NCI-H446 (cell line): ENCODE measurements at places on chromosomes 4 and X.

- DNase-seq = no peak
These were observed 80.0 kb downstream of the AREG start for GRCh38 chr4:74524985-74525384.

- DNase-seq = no peak
These were observed 5.0 kb downstream of the ARMCX5 start for GRCh38 chrX:102604327-102604726.

- no peak for DNase-seq
These were observed 259.1 kb downstream of the CAMK2D start for GRCh38 chr4:113502476-113502875.

DNA sequence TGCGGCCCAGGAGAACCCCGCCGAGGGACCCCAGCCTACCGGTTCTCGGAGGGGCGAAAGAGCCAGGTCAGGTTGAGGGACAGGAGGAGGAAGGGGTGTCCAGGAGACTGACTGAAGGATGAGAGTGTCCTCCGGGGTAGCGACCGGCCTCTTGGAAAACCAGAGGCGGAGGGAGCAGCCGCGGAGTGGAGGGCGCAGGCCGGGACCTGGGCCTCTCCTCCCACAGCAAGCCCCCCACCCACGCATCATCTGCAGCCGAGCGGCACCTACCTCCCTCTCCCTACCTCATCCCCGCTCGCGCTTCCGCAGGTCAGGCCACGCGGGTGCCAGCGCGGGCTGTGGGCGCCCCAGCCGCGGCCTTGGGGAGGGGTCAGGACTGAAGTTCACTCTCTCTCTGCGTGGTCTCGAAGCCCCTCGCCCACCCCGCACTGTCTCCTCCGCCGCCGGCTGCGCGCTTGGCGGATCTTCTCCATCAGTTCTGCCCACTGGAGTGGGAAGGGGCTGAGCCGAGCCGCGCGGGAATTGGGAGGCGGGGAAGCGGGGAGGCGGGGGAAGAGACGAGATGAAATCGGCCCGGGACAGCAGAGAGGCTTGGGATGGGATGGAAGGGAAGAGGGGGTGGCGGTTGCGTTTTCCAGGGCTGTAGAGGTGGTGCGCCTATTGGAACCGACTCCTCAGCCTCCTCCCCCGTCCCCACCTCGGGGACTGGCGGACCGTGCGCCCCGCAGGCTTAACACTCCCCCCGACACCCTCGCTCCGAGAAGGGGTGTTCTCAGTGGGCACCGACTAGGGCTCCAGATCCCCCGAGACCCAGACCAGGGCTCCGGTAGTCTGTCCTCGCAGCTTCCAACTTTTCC, 1.8 kb downstream of the NLGN4X start:
- no peak for DNase-seq

GRCh38 chr4:8850830-8851188, 20.8 kb downstream of the HMX1 start:
- no peak for DNase-seq

DNA sequence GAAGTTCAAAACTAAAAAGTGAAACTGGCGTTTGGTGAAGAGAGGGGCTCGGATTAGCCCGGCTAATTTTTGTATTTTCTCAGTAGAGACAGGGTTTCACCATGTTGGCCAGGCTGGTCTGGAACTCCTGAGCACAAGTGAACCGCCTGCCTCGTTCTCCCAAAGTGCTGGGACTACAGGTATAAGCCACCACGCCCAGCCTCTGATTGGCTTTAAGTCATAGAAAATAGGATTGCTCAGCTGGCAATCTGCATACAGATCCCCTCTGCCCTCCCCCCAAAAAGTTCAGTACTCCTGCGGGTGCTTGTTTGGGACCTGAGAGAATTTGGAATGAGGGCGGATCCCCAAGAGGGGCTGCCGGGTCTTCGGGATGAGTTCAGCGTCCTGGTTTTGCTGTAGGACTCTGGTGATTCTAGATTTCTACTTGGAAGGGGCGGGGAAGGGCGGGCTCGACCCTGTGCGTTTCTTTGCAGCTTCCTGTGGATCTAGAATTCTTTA, 537 bp upstream of the PRKX start:
- no peak for DNase-seq

DNA sequence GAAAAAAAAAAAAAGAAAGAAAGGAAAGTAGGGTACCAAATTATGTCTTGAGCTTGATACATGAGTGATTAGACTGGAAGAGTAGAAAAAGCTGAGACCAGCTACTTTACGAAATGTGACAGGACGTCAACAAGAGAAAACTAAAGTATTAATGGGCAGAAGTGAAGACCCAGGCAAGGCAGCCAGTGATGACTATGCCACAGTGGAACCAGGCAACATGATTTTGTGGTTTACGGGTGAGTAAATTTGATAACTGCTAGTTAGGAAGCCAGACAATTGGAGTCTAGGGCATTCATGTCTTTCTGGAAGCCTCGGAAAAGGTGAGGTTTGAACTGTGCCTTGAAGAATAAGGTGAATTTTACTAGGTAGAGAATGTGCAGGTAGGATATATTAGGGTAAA, 326.4 kb downstream of the TENM3 start:
- no peak for DNase-seq

GRCh38 chrX:21930986-21931385, 9.5 kb upstream of the SMS start:
- DNase-seq = no peak

GRCh38 chr4:915595-915994, 16.5 kb downstream of the GAK start:
- no peak for DNase-seq

DNA sequence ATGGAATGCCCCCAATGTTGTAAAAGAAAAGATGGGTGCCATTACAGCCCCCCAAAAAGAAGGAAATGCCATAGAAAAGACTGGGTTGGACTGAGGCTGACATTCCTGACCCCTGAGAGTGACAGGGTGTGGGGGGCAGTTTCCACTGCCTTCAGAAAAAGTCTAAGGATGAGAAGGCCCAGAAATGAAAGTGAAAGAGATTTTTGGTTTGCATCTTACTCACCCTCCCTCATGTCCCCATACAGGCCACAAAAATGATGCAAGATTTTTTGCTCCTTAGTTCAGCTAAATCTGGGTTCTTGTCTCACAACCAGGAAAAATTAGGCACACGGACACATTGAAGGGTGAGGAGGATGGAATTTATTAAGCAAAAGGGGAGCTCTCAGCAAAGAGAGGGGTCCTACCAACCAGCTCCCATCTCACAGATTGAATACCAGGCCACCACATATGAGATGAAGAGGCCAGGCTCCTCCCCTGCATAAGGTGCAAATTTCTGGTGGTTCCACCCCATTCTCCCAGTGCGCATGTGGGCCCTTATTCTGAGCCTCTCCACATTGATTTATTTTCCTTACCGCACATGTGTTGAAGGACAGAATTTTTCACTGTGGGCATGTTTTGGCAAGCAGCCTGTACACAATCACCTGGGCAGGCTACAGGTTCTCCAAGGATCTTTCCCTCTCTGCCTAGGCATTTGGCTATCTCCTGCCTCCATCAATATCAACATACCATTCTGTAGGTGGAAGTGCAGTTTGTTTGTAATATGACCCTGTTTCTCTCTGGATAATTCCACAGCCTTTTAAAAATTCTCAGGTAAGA, 18.8 kb downstream of the PPP4R3C start:
- DNase-seq = no peak

- DNase-seq = no peak
These were observed 188.4 kb downstream of the PALLD start for GRCh38 chr4:168685136-168685809.

DNA sequence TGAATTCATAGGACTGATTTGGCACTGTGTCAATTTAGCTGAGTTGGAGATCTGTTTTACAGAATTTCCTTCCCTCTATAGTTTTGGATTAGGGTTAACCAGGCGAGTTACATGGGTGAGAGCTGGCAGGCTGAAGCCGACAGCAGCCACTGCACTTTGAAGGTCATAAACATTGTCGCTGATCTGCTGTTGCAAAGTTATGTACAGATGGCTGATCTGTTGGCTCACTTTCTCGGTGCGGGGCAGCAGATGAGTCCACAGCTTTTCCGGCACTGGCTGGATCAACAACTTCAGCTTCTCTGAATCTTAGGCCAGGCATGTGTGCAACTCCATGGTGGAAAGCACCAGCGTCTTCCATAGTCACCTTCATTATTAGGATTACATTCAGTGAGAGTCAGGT, 173.7 kb downstream of the GPAT3 start:
- no peak for DNase-seq

- DNase-seq = no peak
These were observed 531.9 kb downstream of the PCDH18 start for GRCh38 chr4:137000432-137000831.

DNA sequence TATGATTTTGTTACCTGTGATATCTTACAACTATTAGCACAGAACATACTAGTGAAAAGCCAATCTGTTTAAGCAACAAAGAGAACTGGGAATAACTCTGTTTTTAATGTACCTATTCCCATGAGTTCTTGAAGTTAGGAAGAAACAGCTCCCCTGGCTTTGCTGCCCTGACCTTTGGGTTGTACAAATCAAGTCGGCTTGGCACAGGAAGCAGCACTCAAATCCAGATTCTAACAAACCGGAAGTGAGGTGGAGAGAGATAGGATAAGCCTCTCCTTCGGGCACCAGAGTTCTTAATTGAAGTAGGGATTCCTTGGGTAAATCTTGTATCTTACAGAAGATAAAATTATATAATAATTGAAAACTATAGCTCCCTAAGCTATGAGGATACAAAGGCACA, 144.8 kb upstream of the CPEB2 start:
- DNase-seq = no peak

DNA sequence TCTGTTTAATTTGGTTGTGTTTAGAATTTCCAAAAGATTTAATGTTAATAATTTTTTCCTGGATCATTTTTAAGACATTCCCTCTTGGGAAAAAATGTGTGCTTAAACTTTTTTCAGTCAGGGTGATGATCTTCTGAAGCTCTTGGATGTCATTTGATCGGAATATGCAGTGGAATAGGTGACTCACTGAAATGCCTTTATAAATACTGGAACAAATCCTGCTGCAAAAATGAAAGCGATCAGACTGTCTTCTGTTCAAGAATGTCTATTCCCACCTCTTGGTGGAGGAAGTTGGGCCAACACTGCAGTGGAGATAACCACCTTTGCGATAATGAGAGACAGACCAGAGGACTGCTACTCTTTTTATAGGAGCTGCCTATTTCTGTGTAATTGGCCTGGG, 46.7 kb downstream of the LARP1B start:
- no peak for DNase-seq

DNA sequence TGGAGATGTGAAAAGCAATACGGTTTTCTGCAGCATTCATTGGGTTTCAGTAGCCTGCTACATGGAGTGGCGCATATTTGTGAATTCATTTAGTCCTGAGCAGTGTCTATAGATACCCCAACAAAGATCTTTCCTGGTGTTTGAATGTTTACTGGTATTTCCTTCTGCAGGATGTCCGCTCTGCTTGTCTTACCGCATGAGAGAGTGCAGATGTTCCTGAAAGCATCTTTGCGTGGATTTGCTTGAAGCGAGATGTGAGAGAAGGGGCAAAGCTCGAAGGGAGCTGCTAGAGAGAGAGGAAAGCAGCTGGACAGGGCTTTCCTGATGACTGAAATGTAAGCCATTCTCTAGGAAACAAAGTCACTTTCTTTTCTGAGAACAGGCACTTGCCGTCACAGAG, 40.9 kb upstream of the GYPA start:
- DNase-seq = no peak

- no peak for DNase-seq
These were observed 73.2 kb downstream of the CBLL2 start for GRCh38 chrX:22345884-22346283.

DNA sequence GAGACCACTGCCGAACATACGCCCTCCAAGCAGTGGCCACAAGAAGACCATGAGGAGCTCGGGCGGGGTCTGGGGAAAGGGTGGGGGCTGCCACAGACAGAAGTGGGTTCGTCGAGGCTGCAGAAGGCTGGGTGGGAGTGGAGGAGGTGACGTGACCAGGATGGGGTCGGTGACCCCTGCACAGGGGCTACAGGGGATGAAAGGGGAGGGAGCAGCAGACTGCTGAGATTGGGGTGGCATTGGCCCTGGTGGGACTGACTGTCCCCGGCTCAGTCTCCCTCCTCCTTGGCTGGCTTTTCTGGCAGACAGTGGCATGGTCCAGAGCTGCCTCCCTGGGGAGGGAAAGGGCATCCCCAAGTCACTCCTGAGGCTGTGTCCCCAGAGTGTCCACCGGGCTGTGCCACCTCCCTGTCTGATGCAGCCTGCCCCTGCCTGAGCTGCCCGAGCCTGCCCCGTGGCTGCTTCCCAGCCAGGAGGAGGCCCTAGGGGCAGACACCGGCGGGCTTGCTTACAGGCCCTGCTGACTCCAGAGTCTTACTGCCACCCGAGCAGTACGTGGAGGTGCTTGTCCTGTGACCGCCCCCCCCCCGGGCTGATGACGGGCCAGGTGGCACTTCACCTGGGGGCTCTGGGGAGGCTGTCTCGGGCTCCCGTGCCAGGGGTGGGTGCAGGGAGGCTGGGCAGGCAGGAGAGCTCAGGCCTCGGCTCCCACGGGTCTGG, 7.2 kb downstream of the SH3BP2 start:
- no peak for DNase-seq
